ENCODE measurements at places on chromosomes 16 and 17.
A peak's percentile ranks its signal among the peaks of the same experiment; 100 is the strongest.

DNA sequence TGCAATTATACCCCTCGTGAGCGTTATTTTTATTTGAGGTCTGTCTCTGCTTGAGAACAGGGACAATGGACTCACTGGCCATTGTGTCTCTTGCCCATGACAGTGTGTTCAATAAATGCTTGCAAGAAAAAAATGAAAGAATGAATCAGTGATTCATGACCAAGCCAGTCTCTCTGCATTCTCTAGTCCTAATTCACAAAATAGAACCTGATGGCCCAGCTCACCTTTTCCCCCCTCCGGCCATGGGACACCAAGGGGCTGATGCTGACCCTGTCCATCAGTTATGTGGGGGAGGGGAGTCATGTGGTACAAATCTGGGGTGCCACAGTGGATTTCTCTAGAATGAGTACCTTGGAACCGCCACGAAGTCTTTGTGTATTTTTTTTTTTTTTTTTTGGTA, 38.2 kb downstream of the CCDC42 start:
- DNase-seq: no peak

DNA sequence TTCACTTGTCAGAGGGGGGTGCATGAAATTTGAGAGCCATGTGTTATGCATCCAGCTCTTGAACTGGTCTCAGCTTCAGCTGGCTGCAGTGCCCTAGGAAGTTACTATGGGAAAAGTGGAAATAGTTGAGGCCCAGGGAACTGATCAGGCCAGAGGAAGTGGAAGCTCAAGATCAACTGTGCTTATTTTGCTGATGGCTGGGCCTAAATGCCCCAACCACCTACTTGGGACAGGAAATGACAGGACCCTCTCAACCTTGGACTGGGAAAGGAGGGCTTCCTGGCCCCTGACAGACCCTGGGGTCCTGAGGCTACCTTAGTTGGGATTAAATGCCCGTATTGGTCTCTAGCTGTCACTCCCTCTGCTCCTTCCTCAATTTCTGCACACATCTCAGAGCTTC, 1.2 kb upstream of the TAOK2 start:
- no peak for DNase-seq

DNA sequence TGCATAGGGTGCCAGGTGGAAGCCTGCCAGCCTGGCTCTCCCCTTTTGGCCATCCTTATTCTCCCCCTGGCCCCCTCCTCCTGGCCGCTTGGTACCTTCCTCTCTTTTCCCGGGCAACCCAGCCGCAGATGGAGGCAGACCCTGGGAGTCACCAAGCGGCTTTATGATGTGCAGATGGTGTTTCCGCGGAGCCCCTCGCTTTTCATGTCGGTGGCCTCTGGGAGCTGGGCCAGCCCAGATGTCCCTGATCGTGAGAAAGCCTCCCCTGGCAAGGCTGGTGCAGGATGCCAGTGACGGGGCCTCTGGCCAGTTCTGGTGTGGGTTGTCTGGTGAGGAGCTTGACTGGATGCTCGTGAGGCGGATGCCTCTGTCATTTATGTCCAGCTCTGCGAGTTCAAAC, 18.0 kb upstream of the BRD7 start:
- DNase-seq: no peak

DNA sequence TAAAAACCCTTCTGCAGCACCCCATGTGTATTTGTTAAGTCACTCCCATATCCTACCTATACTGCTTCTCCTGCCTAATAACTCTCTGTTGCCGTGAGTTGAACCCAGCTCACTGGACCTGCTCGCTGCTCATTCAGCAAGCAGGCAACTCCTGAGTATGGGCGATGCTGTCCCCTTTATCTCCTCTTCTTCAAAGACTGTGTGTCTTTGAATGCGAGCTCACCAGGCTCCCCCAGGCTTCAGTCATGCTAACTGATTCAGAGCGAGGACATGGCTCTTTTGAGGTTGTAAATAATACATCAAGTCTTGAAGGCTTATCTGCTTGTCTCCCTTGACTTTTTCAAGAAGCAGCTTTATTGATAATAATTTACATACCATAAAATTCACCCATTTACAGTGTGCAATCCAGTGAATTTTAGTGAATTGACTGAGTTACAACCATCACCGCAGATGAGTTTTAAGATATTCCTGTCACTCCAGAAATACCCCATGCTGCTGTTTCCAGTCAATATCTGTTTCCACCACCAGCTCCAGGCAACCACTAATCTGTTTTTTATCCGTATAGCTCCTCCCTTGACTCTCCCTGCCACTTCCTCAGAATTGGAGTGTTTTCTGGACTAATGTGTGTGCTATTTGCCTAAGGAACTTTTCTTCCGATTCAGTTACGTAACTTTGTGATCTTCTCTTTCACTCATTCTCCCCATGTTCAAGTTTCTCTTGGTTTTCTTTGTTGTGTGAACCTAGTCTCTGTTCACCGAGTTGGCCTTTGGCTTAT, 132.2 kb downstream of the SPECC1 start:
- no peak for DNase-seq

- DNase-seq: no peak
Observed at GRCh38 chr17:73482894-73483293, 161.4 kb downstream of the SDK2 start.

GRCh38 chr16:88512728-88513696, 57.2 kb upstream of the ZC3H18 start:
- DNase-seq: no peak

- no peak for DNase-seq
Observed at GRCh38 chr17:10166176-10166935, 32.0 kb downstream of the GAS7 start.

DNA sequence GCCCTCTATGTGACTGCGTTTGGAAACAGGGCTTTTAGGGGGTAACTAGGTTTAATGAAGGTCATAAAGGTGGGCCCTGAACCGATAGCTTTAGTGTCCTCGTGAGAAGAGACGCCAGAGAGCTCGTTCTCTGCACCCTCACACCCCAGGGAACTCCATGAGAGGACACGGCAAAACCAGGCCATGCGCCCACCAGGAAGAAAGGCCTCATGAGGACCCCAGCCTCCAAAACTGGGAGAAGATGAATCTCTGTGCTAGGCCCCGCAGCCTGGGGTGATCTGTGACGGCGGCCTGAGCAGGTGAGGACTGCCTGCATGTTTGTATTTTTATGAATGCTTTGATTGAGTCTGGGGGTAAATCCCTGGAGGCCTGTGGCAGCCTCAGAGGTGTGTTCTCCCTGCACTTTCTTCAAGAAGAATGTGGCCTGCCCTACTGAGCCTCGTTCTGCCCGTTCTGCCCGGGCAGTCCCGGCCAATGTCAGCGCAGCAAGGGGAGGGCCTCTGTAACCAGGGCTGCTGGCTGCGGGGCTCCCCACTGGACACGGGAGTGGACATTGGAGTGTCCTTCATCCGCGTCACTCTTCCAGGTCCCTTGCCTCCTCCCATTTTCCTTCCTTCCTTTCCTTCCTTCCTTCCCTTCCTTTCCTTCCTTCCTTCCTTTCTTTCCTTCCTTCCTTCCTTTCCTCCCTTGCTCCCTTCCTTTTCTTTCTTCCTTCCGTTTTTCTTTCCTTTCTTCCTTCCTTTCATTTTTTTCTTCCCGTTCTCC, 6.8 kb upstream of the RNF213 start:
- no peak for DNase-seq

GRCh38 chr16:8893426-8893825, 11.3 kb downstream of the LITAFD start:
- DNase-seq: no peak

DNA sequence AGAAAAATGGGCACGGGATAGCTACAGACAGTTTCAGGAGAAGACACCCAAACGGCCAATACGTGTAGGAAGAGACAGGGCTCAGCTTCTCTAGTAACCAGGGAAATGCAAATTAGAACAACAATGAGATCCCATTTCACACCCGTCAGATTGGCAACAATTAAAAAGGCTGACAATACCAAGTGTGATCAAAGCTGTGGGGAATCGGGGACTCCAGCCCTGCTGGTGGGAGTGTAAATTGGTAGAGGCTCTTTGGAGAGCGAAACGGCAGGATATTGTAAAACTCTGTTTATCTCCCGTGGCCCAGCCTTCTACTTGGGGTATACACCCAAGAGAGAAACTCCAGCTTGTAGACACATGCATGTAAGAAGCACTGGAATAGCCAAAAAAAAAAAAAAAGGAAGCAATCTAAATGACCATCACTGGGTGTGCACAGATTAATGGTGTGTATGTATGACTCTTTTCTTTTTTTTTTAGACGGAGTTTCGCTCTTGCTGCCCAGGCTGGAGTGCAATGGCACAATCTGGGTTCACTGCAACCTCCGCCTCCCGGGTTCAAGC, 27.5 kb downstream of the MYBBP1A start:
- DNase-seq: no peak

GRCh38 chr17:75632863-75633485, at the start of gene SMIM5:
Gene SMIM5, plus strand, starts transcription at chr17:75633434. Its CDS starts 6,768 bp downstream, at chr17:75640202.
- peak; percentile 57 for DNase-seq

DNA sequence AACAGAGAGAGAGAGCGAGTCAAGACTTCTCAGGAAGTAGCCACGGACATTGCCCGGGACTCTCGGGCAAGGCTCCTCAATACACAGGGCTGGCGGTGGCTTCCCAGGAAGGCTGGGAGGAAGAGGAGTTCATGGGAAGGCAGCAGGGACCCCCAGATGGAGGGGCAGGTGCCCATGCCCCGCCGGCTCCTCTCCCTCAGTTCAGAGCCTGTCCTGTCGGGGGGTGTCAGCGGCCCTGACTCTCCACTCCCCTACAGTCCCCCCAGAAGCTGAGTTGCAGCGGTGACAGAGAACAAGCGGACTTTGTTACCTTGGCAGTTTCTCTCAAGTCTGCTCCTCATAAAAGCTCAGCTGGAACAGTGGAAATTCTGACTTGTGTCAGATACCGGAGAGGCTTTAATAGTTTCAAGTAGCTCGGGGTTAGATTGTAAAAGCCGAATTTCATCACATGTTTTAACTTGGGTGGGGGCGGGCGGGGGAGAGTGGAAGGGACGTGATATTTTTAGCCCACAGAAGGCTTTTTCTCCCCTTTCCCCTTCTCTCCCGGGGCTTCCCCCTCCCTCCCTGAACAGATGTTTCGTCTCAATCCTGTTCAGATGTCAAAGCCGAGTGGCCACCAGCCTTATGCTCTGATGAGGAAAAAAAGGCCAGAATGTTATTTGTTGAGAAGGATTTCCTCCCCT, 65.2 kb downstream of the NKD1 start:
- no peak for DNase-seq

- no peak for DNase-seq
Observed at GRCh38 chr16:20844588-20844987, 38.3 kb downstream of the REXO5 start.

DNA sequence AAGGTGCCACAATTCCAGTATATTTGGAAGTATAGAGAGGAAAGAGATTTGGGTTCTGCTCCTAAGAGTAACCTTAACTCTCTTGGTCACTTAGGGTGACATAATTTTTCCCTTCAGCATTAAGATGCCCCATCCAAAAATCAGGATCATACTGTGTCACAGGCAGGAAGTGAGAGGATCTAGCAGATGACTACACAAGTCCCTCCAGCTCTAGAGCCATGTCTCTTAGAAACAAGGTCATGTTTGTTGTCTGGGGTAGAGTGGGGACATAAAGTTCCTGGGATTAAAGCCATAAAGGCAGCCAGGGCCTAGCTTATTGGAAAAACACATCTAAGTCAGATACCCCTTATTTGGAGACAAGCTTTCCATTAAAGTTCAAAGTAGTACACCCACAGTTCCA, 2.7 kb downstream of the CCL8 start:
- no peak for DNase-seq

GRCh38 chr17:78920528-78920927, 4.7 kb downstream of the TIMP2 start:
- DNase-seq: no peak

GRCh38 chr17:40548982-40549685, 16.1 kb downstream of the CCR7 start:
- DNase-seq: no peak

DNA sequence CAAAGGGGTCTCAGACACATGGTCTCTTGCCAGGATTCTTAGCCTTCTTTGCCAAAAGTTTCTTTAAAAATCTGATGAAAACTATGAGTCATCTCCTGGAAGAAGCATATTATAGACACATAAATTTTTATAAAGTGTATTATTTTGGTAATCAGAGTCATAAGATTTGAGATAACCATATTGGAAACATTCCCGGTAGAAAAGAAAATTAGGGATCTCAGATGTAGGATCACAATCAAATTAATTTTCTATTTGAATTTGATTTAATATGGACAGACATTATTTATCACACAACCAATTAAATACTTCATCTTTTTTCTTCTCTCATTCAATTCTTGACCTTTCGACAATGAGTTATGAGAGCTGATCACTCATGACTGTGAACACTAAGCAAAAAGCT, 347.7 kb upstream of the CDH8 start:
- no peak for DNase-seq

- no peak for DNase-seq
Observed at GRCh38 chr17:82678265-82678891, 20.1 kb downstream of the RAB40B start.

DNA sequence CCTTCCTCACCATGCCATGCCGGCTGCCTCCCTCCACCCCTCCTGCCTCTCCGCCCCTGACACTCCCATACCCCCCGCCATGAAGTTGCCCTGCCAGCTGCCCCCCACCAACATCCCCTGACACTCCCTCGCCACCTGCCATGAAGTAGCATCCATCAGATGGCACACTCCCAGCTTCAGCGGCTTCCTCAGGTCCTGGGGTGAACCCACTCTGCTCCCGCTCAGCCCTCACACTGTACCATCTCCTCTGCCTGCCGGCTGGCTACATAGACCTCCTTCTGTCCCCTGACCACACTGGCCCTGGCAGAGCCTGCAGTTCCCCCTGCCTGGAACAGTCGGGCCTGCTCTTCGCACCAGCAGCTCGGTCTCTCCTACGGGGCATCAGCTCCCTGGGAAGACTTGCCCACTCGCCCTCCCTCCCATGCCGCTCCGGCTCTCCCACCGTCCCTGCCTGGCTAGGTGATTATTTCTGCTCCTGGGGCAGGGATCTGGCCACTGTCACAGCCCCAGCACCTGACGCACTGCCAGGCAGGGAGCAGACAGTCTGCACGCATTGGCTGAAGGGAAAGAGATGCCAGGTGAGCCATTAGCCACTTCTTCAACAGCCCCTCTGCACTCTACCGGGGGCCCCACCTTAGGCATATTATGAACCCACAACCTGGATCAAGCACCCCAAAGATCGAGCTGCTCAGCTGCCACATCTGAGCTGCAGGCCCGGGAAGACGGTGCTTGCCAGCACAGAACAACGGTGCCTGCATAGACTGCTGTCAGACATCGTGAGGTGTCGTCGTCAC, 9.0 kb downstream of the CANT1 start:
- DNase-seq: no peak

DNA sequence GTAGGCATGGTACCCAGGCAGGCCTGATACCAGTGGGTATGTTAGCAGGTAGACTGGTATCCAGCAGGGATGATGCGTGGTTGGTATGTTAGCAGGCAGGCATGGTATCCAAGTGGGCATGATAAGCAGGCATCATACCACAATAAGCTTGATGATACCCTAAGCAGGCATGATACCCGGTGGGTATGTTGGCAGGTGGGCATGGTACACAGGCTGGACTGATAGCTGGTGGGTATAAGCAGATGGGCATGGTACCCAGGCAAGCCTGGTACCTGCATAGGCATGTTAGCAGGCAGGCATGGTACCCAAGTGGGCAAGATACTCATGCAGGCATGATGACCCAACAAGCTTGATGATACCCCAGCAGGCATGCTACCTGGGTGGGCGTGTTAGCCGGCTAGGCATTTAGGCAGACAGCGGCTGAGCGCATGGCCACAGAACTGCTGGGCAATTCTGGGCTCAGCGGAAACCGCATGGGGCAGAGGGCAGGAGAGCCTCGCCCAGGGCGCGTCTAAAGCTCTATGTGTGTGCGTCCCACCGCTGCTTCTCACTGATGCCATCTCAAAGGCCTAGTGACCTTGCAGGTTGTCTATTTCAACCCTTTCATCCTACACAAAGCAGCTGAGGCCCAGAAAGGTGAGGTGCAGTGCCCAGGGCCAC, 2.3 kb downstream of the SGSH start:
- no peak for DNase-seq

GRCh38 chr16:1331712-1332617, 1.5 kb upstream of the BAIAP3 start:
- DNase-seq: no peak

Data from activated CD4-positive, CD25-positive, alpha-beta regulatory T cell treated with anti-CD3 and anti-CD28 coated beads, Interleukin-2, amount 50 U/mL, for 16 hours (primary cell).